ENCODE measurements at places on chromosomes 12 and 14.
A peak's percentile ranks its signal among the peaks of the same experiment; 100 is the strongest.

DNA sequence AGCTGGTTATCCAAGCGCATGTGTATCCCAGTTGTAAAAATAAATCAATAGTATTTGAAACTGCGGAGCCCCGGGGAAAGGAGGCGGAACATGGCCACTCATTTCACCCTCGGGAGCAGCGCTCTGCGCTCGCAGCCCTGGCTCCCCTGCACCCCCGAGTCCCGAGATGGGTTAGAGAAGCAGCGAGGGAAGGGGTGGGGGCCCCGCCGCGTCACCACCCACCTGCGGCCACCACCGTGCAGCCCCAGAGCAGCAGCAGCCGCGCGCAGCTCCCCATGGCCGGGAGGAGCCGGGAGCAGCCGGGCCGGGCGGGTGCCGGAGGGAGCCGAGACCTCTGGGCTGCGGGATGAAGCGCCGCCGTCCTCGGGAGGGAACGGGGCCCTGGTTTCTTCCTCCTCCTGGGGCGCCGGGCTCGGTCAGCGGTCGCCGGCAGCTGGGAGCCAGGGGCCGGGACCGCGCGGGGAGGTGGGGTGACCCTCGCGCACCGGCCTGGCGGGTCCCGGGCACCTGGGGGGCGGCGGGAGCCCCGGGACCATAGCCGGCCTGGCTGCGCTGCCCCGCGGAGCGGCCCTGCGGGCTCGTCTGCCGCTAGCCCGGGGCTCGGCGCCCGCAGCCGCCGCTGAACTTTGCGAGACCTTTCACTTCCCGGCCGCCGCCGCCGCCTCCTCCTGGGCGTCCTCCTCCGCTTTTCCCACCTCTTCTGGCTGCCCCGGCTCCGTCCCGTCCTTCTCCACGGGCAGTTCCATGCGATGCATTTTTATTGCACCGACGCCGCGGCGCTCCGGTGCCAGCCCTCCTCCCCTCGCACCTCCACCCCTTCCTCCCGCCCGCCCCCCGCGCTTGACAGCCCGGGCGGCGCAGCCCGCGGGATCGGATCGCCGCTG, at the start of gene NTN4:
Gene NTN4, minus strand, starts transcription at position 732 of the 884 bp plus-strand sequence. Its CDS starts 455 bp downstream, at position 277.
- no peak for DNase-seq

DNA sequence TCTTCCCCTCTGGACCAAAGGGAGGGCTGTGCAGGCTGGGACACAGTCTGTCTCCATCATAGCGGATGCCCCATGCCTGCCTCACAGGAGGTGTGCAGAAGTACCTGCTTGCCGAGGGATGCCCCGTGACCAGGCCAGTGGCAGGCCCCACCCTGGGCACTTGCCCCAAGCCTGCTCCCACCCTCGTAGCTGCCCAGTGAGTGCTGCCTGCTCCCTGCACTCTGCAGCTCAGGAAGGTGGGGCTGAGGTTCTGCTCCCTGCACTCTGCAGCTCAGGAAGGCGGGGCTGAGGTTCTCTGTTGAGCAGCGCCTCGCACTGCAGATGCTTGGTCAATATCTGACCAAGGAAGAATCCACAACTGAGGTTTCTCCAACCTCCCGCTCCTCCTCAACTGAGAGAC, 6.9 kb downstream of the MMAB start:
- no peak for DNase-seq

GRCh38 chr12:69641546-69641945, 30.8 kb upstream of the LRRC10 start:
- no peak for DNase-seq

DNA sequence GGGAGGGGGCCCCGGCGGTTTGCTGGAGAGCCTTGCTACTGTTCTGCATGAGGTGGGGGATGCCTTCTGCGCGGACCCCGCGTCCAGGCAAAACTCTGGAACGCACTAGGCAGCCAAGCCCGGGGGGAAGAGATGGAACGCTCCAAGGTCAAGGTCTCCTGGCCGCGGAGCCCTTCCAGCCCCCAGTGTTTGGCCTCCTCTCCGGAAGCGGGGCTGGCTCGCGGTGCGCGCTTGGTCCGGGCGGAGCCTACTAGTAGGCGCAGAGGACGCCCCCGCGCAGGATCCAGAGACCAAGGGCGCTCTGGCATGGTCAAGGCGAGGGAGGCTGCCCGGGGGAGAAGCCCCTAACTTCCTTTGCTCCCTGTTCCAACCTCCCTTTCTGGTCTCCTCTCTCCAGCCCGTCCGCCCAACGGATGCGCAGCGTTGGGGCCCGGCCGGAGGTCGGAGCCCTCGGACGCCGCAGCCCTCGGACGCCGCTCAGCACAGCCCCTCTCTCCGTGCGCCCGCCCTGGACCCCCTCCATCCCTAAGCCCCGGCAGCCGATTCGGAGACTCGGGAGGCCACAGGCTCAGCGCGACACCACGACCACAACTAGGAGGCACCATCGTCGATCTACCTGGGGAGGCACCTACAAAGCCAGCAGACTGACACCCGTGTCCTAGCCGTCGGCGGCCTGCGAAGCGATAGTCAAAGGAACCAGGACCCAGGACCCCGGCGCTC, 669 bp upstream of the KCNK13 start:
- DNase-seq, result no peak

DNA sequence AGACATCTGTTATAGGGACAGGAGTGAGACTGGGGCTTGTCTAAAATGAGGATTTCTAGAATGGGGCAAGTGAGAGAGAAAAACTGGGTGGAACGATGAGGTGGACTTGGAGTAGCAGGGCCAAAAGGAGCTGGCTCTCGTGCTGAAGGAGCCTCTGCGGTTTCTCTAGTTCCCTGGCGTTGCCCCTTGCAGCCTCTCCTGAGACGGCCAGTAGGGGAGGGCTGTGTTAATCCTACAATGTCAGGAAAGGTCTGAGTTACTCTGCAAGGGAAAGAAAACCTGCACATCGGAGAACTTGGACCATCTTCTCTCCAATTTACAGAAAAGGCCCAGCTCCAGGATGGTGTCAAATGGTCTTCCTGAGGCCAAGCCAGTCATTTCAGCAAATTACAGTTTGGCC, 963.8 kb upstream of the FLRT2 start:
- no peak for DNase-seq

GRCh38 chr14:22536853-22537338, 52.1 kb downstream of the DAD1 start:
- no peak for DNase-seq

DNA sequence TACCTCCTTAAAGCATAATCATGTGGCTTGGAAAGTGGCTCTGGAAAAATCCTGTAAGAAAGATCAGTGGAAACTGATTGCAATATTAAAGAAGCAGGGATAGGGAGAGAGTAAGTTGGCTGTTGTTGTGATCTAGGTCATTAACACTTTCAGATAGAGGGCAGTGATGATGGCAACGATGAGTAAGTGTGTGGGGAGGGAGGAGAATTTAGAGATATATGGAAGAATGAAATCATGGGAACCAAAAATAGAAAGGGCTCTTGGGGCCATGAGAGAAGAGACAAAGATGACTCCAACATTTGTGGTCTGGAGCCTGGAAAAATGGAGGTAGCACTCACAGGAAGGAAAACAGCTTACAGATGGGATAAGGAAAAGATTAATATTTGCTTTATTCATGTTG, 23.3 kb downstream of the SNRPF start:
- DNase-seq, result no peak

DNA sequence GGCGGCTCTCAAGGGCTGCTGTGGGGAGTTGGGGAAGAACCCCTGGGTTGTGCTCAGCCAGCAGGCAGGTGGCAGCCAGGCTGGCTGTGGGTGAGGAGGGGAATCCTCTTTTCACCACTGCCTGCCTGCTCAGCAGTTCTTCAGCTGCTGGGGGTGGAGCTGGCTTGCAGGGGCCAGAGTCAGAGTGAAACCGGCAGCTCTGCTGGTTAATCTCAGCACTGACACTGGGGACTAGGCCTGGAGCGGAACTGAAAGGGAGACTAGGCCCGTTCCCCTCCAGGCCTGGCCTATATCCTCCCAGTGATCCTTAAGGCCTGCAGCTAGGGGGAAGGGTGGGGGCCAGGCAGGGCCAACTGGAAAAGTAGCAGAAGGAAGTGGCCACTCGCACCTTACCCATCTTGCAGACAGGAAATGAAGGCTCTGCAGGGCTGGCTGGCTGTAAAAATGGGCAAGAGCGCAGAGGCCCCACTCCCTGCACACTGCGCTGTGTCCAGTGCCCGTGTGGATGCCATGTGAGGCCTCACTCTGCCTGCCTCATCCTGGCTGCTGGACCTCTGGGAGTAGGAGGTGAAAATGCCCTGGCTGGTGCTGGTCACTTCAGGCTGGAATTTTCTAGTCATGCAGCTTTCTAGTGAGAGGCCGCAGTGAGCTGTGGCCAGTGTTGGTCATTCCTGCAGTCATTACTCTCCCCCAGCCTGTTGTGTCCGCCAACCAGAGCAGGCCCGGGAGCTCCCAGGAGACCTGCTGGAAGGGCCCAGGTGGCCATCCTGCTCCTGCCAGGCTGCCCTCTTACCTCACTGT, 39.4 kb downstream of the SH2B3 start:
- peak; percentile 65 for DNase-seq

GRCh38 chr14:87000081-87000480, 992.9 kb downstream of the GALC start:
- DNase-seq, result no peak

DNA sequence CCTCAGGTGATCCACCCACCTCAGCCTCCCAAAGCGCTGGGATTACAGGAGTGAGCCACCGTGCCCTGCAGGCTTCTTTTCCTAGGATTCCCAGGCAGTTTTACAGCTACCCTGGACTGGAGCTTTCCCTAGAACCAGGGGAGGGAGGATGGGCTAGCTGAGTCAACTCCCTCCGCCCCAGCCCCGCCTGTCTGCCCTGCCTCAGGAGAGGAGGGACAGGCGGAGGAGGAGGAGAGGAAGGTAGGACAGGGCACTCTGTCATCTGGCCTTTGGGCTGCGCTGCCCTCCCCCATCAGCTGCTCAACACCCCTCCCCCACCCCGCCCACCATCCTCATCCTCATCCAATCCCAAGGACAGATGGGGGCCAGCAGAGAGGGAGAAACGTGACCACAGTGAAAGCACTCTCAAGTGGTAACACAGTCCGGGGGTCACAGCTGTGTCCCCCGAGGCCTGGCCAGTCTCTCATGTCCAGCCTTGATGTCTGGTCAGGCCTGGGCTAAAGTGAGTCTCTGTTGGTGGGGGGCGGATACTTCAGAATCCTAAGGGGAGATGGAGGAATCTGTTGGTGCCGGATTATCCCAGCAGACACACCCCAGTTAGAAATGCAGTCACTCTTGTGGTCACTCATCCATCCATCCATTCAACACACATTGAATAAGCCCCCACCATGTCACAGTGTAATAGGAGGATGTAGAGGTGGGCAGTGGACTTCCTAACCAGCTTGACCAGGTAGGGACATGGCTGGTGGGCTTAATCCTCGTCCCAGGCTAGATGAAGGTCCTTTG, 12.3 kb downstream of the FIGNL2 start:
- DNase-seq, result no peak

DNA sequence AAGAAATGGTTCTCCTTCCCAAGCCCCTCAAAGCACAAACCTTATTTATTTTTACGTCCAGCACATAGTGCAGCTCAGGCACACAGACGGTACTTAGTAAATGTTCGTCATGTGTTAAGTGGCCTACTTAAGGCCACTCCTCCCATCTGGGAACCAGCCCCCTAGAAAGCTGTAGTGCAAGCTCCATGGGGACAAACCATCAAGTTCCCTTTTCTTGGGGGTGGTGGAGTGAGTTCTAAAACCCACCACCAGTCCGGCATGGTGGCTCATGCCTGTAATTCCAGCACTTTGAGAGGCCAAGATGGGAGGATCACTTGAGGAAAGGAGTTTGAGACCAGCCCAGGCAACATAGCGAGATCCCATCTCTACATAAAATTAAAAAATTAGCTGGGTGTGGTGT, 49.4 kb downstream of the PITPNM2 start:
- no peak for DNase-seq

GRCh38 chr12:43022838-43023237, 433.3 kb upstream of the PRICKLE1 start:
- no peak for DNase-seq

DNA sequence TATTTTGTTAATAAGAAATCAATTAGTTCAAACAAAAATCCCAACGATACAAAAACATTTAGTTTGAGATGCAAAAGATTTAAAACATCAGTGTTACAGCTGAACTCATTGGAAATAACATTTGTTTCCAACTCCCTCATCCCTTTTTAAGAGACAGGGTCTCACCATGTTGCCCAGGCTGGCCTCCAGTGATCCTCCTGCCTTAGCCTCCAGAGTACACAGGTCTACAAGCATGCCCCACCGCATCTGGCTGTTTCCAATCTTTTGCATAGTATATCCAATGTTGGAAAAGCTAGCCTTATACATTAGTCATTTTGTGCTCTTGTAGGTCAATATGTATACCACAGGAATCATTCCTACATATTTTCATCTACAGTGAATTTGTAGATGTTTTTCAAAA, 11.5 kb downstream of the RSRC2 start:
- no peak for DNase-seq

DNA sequence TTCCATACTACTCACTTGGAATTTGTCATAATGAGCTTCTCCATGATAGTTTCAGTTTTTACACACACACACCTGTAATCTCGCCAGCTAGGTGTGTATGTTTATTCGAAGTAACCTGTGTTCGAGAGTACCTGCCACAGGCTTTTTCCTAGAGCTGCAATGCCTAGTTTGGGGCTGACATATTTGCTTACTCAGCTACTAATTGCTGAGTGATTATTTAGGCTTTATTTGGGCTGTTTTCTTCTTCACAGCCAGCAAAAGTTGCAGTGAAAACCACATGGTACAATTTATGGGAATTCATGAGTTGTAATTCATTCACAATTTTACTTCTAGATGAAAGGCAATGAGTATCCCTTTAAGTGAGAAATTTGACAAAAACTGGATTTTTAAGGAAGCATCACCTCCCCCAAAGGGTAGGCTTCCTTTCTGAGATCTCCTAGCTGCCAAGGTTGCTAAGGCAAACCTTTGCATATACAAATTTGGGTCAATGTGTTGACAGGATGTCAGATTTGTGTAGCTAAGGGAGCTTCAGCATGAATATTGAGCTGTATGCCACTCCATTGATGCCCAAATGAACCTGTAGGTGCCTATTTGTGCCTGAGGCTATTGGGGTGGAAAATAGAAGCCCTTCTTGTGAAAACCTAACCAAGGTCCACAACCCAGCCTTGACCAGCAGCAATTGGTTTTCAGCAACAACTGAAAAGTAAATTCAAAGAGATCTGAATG, 108.7 kb upstream of the OTX2 start:
- DNase-seq, result no peak

GRCh38 chr14:100621806-100622205, 34.6 kb upstream of the BEGAIN start:
- DNase-seq, result no peak

DNA sequence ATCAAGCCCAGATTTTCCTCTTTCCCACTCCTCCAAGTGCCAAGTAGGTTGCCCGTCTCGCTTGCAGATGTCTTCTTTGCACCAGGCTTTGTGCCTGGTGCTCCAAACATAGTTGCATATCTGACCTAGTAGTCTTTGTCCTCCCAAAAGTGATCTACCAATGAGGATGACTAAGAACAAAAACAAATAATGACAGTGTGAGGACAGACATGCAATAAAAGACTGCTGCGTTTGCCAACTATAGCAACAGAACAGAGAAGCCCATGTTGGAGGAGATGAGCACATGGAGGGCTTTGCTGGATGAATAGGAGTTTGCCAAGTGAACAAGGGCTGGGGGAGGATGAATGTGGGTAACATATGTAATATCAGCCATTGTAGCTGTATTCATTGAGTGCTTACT, 15.6 kb downstream of the DTX1 start:
- DNase-seq, result no peak

Measured in anterior cingulate cortex (tissue), 58 donors.